Muscle of arm (tissue), 14 donors: ENCODE measurements at places on chromosomes 2 and 18. TPM values are rescaled to one million over a fixed set of nuclear protein-coding genes. Genes with fewer than 3 reads are reported as not detected.
A peak's percentile ranks its signal among the peaks of the same experiment; 100 is the strongest.

The STPG4 gene
- not detected for polyA plus RNA-seq

DNA sequence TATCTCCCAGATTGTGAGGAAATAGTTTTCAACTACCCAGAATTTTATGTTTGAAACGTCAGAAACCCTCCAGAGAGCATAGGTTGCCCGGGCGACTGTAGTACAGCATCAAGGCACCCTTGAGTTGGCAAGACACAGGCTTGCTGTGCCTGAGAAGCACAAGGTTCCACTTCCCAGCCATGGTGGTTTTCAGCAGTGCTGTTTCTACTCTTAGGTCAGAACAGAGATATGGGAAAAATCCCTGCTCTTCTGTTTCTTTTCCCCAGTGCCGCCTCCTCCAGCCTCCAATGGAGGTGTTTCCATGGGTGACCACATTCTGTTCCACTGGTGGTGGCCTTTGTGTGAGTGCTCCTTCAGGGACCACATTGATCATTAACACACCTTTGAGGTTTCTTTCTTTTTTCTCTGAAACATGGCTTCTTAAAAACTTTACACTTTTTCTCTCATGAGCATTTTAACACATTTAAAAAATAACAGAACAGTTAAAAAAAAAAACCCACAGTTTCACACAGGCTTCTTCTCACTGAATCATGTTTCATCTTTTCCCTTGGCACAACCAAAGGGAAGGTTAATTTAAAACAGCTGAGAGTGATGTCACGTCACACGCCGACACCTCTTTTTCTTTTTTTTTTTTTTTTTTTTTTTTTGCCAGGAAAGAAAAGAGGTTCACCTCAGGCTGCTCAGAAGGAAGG, 229.3 kb upstream of the HDAC4 start:
- peak; percentile 13 for DNase-seq

DNA sequence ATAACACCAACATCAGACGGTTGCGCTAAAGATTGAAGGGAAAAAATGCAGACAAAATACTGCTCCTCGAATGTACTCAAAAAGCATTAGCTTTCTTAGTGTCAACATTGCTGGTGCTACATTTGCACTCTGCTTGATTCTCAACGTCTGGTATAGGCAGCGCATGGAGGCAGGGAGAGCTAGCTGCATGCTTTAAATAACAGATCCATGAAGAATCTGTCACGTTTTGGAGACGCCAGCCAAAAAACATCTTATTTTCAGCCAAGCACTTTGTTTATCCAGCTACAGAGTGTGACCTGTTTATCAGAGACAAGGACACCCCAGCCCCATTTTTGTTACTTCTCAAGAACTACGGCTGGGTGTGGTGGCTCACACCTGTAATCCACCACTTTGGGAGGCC, 59.5 kb downstream of the APOB start:
- no peak for DNase-seq

DNA sequence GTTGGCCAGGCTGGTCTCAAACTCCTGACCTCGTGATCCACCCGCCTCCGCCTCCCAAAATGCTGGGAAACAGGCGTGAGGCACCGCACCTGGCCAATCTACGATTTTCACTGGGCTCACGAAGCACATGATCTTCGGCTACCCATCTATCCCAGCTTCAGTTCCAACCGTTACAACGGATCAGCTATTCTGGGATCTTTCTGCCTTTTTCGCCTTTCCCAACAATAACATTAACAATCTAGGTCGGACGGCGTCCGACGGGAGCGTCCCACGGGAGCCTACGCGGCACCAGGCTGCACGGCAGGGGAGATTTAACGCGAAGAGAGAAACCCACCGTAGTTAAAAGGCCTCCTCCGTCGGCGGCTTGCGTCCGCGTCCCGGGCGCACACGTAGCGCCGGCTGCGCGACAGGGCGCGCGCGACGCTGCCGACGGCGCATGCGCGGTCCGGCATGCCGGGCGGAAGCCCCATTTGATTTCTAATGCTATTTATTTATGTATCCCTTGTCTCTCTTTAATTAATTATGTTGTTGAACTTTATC, at the start of gene MSL3B:
TSS of gene MSL3B (minus strand) at position 394 of the 540 bp plus-strand sequence.
- peak; percentile 23 for DNase-seq
